Panc1 (cell line): ENCODE measurements at places on chromosomes 4 and X. TPM values are rescaled to one million over a fixed set of nuclear protein-coding genes. Genes with fewer than 3 reads are reported as not detected.

RAB9B gene
- 0.62 TPM for total RNA-seq

GRCh38 chrX:123291623-123292022, 107.5 kb downstream of the GRIA3 start:
- no peak for DNase-seq

DNA sequence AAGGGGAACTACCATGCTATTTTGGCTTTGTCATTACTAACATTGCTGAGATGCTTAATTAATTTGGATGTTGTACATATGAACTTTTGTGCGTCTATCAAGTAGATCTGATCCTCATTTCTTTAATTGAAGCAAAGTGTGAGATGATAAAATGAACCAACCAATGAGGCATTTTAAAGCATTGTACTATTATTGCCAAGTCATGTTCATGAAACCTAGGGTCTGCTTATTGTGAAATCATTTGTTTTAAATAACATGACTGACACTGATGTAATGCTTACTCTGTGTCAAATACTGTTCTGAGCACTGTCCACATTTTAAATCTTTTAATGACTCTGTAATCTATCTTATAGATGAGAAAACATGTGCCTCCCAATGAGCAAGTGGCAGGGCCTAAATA, 57.7 kb downstream of the C4orf33 start:
- no peak for DNase-seq

DNA sequence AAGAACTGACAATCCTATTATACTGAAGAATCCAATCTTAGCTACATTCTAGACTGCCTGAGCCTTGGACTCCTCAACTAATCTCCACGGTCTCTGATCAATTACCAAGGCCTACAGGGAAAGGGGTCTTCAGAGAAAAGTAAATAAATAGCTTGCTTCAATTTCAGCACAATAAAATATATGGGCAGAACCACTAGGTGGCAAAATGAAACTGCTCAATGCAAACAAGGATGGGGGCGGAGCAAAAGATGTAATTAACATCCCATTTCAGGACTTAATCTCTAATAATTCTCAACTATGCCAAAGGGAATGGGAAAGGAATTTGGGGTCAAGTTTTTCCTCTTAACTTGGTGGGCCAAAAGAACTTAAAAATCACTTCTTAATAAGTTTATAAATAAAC, 78.4 kb upstream of the MAP3K15 start:
- no peak for DNase-seq

- DNase-seq, result no peak
Observed at GRCh38 chr4:82372517-82373485, 990 bp downstream of the HNRNPD start.

DNA sequence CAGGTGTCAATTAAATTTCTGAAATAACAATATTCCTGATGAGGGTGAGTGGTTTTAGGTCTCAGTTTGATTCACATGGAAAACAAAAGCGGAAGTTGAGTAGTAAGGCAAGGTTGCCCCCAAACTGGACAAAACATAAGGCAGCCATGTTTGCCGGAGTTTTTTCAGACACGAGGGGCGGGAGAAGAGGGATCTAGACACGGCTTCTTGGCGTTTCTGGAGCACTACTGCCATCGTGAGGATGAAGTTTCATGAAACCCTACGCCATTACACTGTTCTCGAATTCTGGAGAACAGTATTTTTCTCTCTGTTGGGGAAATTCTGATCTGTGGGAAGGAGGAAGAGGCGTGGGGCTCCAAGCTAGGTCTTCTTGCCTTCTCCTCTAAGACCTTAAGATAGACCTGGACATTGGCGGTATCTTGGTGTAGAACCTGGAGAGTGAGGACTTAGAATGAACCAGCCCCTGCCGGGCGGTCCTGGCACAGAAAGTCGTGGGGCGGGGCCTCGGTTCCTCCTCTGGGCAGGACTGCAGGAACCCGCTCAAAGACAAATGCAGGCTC, 160.3 kb downstream of the OR13H1 start:
- DNase-seq, result peak; percentile 88

DNA sequence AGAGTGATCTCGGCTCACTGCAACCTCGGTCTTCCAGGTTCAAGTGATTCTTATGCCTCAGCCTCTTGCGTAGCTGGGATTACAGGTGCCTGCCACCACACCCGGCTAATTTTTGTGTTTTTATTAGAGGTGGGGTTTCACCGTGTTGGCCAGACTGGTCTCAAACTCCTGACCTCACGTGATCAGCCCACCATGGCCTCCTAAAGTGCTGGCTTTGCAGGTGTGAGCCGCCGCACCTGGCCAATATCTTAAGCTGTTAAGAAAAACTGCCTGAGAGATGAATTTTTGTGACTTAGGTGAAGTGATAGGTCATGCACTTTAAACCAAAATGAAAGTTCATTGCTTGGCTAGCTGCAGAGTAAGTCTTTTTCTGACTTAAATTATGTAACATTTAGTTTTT, 5.8 kb downstream of the KDM6A start:
- no peak for DNase-seq

GYPE gene
- total RNA-seq, result 0.15 TPM

DNA sequence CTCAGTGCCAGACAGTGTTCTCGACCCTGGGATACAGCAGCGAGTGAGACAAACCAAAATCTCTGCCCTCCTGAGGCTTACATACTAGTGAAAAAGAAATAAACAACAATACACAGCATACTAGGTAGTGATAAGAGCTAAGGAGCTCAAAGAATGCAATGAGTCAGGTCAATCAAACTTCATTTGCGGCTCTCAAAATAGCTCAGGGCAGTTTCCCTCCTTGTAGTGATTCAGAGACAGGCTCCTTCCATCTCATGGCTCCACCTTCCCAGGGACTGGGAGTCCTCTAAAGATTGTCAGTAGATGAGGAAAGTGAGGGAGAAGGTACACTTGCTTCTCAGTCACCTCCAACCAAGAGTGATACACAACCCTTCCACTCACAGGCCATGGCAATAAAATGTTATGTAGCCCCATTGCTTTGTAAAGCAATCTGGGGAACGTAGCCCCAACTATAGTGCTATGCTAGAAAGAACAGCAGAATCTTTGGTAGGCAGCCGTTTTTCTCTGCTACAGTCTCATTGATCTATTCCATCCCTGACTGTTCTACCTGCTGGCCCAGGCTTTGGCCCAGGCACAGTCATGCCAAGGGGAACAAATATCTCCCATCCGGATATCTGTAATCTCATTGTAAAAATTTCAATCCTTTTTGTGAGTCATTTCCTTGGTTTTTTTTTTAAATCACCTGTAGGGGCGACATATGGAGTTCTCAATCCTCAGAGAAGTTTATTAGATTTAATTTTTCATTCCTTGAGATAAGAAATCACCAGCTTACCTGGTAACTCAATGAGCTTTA, 183.1 kb upstream of the S100G start:
- no peak for DNase-seq

RAB28 gene
- total RNA-seq, result 10.2 TPM

GRCh38 chr4:82293304-82293703, 80.5 kb downstream of the HNRNPD start:
- no peak for DNase-seq

- no peak for DNase-seq
Observed at GRCh38 chrX:104112326-104112951, at the start of gene ZCCHC18. Gene ZCCHC18, plus strand, starts transcription at chrX:104112523. Its CDS starts 1,589 bp downstream, at chrX:104114112.

DNA sequence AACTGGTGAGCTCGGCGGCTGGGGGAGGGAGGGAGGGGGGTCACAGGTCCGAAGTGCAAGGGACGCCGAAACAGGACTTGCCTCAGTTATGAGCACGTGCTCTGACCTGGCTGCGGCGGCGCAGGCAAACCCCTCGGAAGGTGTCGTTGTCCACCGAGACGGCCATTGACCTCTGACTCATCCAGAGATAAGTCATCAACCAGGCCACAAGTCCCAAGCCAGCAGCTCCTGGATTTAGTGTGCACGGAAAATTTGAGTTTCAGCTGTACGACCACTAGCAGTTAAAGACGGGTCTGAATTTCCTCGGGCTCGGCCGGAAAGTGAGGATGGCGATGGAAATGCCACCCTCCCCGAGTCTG, 674 bp downstream of the SH3D19 start:
- DNase-seq, result peak; percentile 61

- DNase-seq, result no peak
Observed at GRCh38 chrX:10415306-10416001, 204.9 kb downstream of the MID1 start.

DNA sequence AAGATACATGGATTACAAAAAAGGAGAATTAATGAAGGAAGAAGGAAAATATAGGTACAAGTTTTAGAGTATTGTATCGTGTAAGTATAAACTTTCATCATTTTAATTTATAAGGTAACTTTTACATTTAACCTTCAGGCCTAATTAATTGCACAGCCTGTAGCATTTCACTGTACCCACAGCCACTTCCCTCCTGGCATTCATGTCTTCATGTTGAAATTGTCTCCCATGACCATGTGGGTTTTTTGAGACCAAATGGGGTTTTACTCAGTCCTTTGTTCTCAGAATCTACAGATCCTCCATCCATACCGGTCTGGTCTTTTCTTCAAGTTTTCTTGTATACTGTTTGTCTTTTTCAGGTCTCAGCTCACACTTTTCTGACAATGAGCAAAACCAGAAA, 194.3 kb upstream of the CLNK start:
- no peak for DNase-seq

- DNase-seq, result no peak
Observed at GRCh38 chr4:109631532-109632108, 71.6 kb downstream of the MCUB start.

GNRHR gene
- not detected for total RNA-seq

PRRG1 gene
- total RNA-seq, result 8.6 TPM

SLITRK2 gene
- 0.59 TPM for total RNA-seq

DNA sequence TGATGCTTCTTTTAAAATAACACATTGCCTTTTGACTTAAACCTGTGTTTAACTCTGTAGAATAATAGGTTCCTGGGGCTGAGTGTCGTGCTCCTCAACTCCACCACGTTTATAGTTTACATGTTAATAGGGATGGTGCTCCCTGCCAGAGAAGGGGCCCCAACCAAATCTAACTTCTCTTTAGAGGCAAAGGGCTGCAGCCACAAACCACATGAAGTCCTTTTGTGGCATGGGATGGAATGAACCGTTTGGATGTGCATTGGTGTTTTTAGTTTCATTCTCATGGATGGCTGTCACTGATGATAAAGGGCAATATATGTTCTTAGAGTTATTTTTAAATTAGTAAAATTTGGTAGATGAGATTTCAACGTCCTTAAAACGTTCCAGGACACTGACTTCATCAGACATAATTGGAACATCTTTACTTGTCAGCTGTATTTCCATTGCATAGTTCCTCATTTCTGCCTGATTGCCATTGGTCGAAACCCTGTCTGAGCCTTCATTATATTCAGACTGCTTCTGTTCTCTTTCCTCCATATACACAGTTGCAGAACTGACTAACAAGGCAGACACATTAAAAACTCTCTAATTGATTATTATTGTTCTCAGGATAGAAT, 60.4 kb upstream of the HPF1 start:
- DNase-seq, result no peak

HSFX1 gene
- 1.0 TPM for total RNA-seq

TMEM156 gene
- total RNA-seq, result 5.8 TPM

RAB33A gene
- 2.2 TPM for total RNA-seq

UGT2B7 gene
- not detected for total RNA-seq

CNKSR2 gene
- total RNA-seq, result not detected

GRCh38 chr4:39521253-39521919, 5.9 kb downstream of the UGDH start:
- DNase-seq, result no peak

DNA sequence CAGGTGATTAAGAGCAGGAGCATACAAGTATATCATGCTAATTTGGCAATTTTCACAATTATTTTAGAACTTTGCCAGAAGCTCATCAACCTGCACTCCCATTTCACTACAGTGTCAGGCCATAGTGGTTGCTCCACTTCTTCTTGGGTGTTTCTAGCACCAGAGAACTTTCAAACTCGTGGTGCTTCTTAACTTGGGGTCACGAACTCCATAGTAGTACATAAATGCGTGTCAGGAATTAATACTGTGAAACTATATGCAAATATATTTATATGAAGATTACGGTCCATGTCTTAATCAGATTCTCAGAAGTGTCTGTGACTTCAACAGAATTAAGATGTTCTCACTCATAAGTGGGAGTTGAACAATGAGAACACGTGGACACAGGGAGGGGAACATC, 254.3 kb upstream of the BMP3 start:
- DNase-seq, result no peak

TASL gene
- not detected for total RNA-seq

DNA sequence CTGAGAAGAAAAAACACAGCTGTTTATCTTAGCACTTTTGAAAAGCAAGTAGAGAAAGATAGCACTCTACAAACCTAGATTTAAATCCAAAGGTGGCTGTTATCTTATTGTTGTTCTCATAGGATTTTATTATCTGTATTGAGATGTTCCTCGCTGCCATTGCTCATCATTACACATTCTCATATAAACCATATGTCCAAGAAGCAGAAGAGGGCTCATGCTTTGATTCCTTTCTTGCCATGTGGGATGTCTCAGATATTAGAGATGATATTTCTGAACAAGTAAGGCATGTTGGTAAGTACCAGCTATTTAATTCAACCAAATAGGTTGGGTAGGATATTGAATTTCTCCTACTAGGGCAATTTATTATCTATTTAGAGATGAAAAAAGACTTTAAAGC, 16.4 kb downstream of the TMEM184C start:
- no peak for DNase-seq

DNA sequence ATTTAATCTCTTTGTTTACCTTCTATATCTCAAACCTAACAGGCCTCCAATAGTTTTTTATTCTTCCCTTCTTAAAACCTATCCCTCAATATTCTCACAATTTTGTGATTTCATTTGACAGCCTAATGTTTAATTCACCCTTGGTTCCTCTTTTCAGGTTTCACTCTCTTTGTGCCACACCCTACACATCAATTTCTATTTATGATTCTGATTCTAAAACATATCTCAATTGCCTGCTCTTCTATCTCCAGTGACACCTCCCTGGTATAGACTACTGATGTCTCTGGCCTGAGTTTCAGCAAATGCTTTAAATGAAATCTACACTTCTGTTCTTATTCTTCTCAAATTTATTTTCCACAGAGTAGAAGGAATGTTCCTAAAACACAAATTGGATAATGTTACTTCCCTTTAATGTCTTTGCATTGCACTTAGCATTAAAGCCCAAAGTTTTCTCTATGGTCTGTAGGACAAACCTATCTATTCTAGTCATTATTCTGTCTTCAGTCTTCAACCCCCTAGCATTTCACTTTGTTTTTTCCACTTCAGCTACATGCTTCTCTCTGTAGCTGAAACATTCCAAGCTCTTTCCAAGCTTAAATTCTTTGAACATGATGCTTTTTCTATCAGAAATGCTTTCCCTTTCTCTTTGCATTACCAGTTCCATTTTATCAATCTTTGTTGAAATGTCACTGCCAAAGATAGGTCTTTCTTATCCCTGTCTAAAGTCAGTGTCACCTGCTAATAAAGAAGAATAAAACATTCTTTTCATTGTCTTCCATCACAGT, 622.0 kb downstream of the CENPC start:
- DNase-seq, result no peak

DNA sequence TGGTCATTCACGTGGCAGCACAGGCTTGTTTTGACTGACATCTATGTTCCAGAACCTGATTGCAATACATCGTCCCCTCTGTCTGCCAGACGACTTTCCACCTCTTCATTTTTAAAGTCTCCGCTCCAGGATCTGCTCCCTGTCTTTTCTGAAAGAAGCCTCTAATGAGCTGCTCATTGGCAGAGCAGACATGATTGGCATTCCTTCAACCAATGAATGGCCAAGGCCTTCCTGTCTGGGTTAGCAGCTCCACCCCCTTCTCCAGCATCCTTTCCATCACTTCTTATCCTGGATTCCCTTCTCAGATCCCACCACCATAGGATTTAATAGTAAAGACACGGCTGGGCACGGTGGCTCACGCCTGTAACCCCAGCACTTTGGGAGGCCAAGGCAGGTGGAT, 202.7 kb upstream of the KLF3 start:
- DNase-seq, result no peak

GRCh38 chr4:99714179-99714578, 56.6 kb upstream of the C4orf54 start:
- DNase-seq, result no peak

NDP gene
- not detected for total RNA-seq
